Substantia nigra (tissue), 51 donors: ENCODE measurements at places on chromosomes 6 and 20.

- no peak for DNase-seq
Observed at GRCh38 chr20:47571426-47571825, 69.7 kb downstream of the NCOA3 start.

- DNase-seq: no peak
Observed at GRCh38 chr6:88761237-88762031, 202.0 kb downstream of the RNGTT start.

- no peak for DNase-seq
Observed at GRCh38 chr6:163698086-163698485, 283.6 kb downstream of the QKI start.

GRCh38 chr6:108566406-108566805 is 5.7 kb downstream of the FOXO3 start:
- no peak for DNase-seq

GRCh38 chr6:135383301-135383700 is 114.2 kb downstream of the AHI1 start:
- DNase-seq: no peak

GRCh38 chr20:56748476-56749377 is 119.6 kb downstream of the TFAP2C start:
- no peak for DNase-seq

- DNase-seq: no peak
Observed at GRCh38 chr20:6702144-6702543, 65.3 kb upstream of the BMP2 start.

GRCh38 chr20:32979201-32979998 is 24.8 kb downstream of the SUN5 start:
- no peak for DNase-seq

- DNase-seq: no peak
Observed at GRCh38 chr20:8489094-8489883, 357.2 kb downstream of the PLCB1 start.

- DNase-seq: no peak
Observed at GRCh38 chr6:35068206-35068605, 72.9 kb downstream of the TCP11 start.

DNA sequence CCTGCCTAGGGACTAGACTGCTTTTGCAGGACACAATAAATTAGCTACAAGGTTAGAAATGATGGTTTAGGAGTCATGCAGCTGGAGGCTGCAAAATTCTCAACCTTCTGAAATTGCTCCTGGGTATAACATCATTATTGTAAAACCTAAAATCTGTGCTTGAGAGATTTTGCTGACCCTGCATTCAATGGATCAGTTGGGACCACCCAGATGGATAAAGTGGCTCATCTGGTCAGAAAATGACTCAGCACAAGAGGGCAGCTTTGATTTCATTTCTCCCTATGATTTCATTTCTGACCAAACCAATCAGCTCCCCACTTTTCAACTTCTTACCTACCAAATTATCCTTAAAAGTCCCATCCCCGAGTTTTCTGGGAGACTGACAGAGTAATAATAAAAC is 367.3 kb upstream of the AGPAT4 start:
- no peak for DNase-seq

- DNase-seq: no peak
Observed at GRCh38 chr6:33091957-33092356, 16.2 kb downstream of the HLA-DPB1 start.

DNA sequence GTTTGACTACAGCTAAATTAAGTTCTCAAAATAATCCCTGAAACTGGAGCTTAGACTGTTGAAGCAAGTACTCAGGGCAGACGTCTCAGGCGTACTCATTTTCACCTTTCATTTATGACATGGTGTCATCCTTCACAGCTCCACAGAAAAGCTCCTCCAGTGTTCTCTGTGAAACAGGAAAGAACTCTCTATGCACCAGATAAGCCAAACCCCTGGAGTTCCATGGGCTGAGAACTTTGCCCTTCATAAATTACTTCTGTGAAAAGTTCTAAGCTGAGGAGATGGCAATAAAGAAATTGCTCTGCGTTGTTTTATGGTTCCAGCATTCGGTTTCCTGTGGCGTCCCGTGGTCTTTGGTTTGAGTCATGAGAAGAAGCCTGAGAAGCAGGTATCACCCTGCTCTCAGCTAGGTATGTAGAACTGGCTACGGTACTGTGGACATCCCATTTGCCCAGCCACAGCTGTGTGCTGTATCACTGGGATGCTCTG is 20.2 kb upstream of the RREB1 start:
- no peak for DNase-seq

GRCh38 chr20:7161690-7162089 is 394.2 kb downstream of the BMP2 start:
- no peak for DNase-seq

DNA sequence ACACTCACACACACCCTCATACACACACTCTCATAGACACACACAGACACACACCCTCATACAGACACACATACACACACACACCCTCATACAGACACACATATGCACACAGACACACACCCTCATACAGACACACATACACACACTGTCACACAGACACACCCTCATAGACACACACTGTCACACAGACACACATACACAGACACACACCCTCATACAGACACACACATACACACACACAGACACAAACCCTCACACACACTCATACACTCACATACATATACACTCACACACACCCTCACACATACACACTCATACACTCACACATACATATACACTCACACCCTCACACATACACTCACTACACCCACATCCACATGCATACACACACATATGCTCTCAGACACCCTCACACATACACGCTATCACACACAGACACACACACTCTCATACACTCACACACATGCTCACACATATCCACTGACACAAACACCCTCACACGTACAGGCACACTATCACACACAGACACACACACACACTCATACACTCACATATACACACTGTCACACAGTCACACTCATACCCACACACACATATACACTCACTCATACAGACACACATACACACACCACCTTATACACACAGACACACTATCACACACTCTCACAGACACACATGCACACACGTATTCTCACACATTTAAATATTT is 9.1 kb downstream of the ADIG start:
- DNase-seq: no peak

DNA sequence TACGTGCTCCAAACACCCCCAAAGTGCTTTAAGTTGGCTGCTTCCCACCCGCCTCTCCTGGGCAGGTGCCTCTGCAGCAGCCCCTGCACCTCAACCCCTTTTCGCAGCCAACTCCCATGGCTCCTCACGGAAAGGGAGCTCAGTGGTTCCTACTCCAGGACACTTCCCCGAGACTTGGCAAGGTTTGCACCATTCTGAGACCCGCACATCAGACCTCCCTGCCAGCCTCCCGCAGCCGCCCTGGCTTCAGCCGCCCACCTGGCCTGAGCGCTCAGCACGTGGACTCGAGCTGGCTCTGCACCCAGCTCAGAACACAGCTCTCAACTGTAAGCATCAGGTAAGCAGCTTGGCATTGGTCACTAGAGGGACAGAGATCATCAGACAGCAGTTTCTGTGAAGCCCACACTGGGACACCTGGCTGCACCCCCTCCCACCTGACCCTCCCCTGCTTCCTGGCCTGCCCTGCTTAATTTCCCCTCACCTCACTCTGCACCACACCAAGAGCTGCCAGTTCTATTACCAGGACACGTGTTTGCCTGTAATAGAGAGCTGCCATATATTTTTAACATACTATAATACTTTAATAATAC is 28.5 kb downstream of the GMDS start:
- no peak for DNase-seq

- no peak for DNase-seq
Observed at GRCh38 chr6:336159-337114, 44.1 kb downstream of the DUSP22 start.

DNA sequence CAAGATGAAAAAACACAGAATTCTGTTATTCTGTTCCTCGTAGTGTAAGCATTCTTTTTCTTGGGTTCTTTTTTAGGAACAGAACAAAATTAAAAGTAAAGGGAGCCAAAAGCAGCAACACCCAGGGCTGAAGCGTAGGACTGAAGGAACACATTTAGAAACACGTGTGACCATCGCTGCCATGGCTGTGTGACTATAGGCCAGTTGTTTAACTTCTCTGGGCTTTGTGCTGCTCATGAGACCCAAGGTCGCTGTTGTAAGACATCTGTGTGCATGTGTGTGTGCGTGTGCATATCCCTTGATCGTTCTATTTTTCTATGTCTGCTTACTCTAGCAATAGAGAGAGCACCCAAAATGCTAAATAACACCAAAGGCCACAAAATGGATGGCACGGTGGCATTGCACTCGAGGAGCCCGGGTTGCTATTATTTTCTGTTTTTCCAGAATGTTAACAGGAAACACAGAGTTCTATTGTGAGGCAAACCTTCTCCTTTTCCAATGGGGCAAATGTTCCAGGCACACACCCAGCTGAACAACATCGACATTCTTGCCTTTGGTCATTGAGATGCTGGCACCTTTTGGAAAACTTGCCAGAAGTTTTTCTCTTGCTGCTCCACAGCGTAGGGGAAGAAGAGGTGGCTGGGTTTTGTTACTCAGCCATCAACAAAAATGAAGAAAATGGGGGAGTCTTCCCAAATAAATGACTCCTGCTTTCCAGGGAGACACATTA is 267.8 kb upstream of the ECI2 start:
- no peak for DNase-seq

DNA sequence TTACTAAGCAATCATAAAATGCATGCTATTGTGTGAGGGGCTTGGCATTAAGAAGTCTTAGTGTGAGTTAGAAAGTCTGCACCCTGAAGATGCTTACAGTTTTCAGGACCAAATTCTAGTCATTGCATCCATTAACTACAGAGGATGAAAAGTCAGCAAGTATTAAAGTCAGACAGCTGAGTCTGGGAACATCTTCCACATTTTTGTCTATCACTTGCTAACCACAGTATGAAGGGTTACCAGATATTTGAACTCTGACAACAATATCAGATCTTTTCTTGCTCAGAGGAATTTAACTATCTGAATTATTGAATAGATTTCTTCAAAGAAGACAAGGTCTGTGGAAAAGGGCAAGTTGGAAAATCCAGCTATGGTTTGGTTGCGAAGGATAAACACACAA is 264.4 kb downstream of the BTBD9 start:
- no peak for DNase-seq

DNA sequence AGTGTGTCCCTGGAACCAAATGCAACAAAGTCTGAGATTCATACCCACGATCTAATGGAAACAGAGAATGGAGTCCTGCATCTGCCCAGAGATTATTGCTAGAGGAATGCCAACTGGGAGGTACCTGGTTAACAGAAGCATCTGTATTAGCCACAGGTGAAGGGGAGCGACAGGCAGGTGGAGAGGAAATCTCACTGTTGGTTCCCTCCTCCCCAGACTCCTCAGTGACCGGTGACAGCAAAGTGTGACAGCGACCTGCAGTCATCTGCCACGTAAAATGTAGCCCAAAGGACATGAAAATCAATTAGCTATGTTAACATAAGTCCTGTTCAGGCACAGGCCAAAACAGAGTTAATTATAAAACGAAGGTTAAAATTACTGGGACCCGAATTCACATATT is 336.6 kb downstream of the SYNE1 start:
- no peak for DNase-seq

DNA sequence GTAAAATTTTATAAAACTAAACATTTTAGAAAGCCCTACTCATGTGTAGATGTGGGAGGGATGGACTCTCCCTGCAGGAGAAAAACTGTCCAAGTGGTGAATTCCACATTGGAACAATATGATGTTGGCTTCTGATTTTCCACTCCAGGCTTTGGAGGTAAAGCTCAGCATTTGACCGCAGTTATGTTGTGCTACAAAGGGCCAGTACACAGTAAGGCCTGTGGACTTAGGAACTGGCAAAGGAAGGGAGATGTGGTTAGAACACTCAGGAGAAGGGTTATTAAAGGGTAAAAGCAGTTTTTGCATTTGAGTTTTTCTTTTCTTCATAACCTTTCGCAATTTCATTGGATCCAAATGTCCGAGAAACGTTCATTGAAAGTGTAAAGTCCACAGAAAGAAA is 150.3 kb upstream of the SASH1 start:
- no peak for DNase-seq

GRCh38 chr6:139311831-139312230 is 20.0 kb upstream of the TXLNB start:
- no peak for DNase-seq

DNA sequence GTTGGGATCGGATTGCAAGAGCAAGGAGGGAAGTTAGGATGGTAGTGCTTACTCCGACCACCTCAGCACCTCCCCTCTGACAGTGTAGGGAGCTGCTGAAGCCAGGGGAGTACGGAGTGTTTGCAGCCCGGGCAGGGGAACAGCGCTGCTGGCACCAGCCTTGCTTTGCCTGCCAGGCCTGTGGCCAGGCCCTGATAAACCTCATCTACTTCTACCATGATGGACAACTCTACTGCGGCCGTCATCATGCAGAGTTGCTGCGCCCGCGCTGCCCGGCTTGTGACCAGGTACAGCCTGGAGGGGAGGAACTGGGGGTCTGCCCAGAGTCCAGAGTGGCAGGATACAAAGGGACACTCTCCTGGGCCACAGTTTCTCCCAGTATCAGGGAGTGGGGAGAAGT is 2.2 kb upstream of the TOMM6 start:
- DNase-seq: no peak

GRCh38 chr6:45365036-45365435 is 12.7 kb downstream of the SUPT3H start:
- DNase-seq: no peak

DNA sequence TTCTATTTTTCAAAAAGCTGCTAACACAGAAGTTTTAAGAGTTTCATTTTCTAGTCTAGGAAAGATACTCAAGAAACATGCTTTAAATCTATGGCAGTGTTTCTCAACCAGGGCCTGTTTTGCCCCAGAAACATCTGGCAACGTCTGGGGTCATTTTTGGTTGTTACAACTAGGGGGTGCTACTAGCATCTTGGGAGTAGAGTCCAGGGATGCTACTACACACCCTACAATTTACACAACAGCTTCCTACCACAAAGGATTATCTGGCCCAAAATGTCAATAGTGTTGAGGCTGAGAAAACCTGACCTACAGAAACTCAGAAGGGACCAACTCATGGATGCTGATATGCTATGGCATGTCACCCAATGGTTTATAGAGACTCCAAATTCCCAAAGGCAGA is 24.4 kb downstream of the SERAC1 start:
- no peak for DNase-seq

DNA sequence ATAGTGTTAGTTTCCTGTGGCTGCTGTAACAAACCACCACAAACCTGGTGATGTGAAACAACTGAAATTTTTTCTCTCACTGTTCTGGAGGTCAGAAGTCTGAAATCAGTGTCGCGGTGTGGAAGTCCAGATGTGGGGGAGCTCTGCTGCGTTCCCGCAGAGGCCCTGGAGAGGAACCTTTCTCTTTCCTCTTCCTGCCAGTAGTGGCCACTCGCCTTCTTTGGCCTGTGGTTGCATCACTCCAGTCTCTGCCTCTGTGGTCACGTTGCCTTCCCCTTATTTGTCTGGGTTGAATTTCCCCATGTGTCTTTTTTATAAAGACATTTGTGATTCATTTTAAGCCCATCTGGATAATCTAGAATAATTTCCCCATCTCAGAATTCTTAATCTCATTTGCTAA is 295.5 kb upstream of the FLRT3 start:
- no peak for DNase-seq

- no peak for DNase-seq
Observed at GRCh38 chr20:37586078-37586477, 58.4 kb upstream of the BLCAP start.

- DNase-seq: no peak
Observed at GRCh38 chr6:169955731-169956437, 204.5 kb downstream of the ERMARD start.

- no peak for DNase-seq
Observed at GRCh38 chr6:31485055-31485454, 12.9 kb upstream of the MICB start.

- no peak for DNase-seq
Observed at GRCh38 chr6:140050101-140050995, 675.9 kb upstream of the CITED2 start.
